ENCODE measurements at places on chromosomes 5 and 9.

- DNase-seq: no peak
Observed at GRCh38 chr9:37938121-37938891, 34.4 kb upstream of the SLC25A51 start.

DNA sequence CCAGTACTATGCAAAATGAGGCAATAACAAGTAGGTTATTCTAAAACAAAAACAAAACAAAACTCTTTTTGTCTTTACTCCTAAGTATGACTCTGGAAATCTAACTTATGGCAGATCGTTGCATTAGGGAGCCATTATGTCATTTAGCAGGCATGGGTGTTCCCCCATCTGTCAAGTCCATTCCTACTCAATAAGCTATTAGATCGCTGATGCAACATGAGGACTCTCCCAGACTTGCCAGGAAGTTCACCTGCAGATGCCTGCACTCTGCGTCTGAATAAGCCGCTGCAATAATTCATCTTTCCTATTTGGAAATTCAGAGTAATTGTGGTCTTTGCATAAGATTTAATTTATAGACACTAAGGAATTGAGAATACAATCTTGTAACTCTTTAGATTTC is 585.0 kb downstream of the KIF4B start:
- no peak for DNase-seq

GRCh38 chr5:72722792-72723452 is 93.5 kb upstream of the TNPO1 start:
- DNase-seq: no peak

DNA sequence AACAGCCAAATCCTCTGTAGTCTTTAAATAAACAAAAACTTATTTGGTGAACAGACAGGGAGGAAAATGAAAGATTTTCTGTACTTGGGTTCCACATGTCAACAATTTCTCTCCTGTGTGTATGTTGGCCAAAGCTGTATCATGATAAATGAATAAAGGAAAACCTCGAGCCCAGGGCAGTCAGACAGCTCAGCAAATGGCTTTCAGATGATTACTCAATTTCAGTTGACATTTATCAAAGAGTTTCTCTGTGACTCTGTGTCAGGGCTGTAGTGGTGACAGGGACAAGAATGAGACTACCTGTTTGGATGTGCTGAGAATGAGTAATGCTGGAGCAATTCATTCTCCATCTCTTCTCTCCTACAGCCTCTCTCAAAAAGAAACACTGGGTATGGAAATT is 45.7 kb upstream of the PTGS1 start:
- no peak for DNase-seq

DNA sequence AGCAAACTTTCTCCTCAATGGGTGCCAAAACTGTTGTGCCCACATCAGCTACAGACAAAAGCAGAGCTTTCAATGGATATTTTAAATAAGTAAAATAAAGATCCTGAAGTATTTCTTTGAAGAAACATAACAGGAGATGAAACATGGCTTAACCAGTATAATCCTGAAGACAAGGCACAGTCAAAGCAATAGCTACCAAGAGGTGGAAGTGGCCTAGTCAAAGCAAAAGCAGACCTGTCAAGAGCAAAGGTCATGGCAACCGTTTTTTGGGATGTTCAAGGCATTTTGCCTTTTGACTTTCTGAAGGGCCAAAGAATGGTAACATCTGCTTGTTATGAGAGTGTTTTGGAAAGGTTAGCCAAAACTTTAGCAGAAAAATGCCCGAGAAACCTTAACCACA is 77.9 kb downstream of the ANXA1 start:
- no peak for DNase-seq

DNA sequence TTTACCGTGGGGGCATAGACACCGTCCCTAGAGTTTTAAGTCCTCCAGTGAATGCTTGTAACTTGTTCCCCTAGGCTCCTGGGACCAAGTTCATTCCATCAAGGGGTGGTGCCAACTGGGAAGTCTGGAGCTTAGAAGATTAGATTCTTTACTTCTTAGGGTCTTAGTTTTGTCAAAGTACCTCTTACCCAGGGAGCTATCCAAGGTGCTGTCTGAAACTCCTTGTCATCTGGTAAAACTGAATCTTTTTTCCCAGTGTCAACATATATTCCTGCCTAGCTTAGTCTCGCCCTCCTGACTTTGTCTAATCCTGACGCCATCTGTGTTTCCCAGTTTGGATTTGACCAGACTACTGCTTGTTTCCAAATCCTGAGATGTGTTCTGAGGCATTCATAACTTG is 41.6 kb downstream of the MAMDC2 start:
- no peak for DNase-seq

- no peak for DNase-seq
Observed at GRCh38 chr9:93111371-93112115, 15.5 kb downstream of the CARD19 start.

DNA sequence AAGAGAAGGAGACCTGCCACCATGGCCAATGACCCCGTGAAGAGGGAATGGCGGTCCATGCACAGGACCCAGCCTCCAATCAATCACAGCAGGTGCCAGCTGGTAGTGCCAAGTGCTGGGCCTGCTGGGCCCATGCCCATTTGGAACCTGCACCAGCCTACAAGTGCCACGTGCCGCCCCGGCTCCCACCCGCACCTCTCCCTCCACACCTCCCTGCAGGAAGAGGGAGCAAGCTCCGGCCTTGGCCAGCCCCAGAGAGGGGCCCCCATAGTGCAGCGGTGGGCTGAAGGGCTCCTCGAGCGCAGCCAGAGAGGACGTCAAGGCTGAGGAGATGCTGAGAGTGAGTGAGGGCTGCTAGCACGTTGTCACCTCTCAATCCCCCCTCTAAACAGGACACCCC is 37.8 kb upstream of the NPR3 start:
- no peak for DNase-seq

- DNase-seq: no peak
Observed at GRCh38 chr9:114303977-114304376, 18.9 kb upstream of the ORM1 start.

DNA sequence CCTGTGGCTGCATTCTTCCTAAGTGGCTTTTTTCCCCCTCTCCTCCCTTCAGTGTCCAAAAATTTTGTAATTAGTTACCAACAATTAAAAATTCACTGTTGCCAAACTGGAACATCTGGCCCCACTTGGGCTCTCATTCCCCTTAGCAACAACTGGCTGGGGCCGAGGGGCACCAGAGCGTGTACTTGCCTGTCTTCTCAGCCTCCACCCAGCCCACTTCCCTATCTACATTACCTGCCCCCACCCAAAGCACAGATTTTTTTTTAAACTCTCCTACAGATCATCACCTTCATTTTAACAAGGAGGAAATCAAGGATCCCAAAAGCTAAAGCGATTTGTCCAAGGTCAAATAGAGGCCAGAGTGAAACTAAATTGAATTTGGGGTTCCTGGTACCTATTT is 278.8 kb downstream of the EBF1 start:
- DNase-seq: no peak

- no peak for DNase-seq
Observed at GRCh38 chr9:126225611-126226609, 100.7 kb upstream of the MVB12B start.

GRCh38 chr9:99255651-99256050 is 33.6 kb downstream of the SEC61B start:
- DNase-seq: no peak

- DNase-seq: no peak
Observed at GRCh38 chr5:134651531-134651930, 2.9 kb downstream of the SEC24A start.

GRCh38 chr9:21995666-21996398 is 1.2 kb downstream of the CDKN2B-AS1 start:
- DNase-seq: peak; percentile 31

- no peak for DNase-seq
Observed at GRCh38 chr9:82334286-82334685, 345.7 kb downstream of the SPATA31D1 start.

DNA sequence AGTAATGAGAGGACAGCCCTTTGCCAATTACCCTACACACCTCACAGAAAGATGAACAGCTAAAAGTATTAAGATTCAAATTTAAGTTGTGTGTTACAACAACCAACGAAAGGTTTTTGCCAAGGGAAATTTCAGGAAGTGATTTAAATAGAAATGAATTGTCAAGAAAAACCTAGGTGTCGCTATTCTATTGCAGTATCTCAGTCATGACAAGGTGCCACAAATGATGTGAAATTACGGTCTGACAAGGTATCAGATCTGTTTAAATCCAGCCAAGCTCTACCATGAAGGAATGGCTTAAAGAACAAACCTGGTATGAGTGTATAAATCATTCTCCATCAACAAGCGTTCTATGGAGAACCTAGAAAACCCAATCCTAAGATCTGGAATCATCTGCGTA is 189.7 kb downstream of the ATPSCKMT start:
- no peak for DNase-seq

GRCh38 chr5:17882760-17883488 is 248.7 kb downstream of the TAF11L14 start:
- DNase-seq: no peak

- DNase-seq: no peak
Observed at GRCh38 chr5:76701298-76701697, 14.6 kb upstream of the F2R start.

DNA sequence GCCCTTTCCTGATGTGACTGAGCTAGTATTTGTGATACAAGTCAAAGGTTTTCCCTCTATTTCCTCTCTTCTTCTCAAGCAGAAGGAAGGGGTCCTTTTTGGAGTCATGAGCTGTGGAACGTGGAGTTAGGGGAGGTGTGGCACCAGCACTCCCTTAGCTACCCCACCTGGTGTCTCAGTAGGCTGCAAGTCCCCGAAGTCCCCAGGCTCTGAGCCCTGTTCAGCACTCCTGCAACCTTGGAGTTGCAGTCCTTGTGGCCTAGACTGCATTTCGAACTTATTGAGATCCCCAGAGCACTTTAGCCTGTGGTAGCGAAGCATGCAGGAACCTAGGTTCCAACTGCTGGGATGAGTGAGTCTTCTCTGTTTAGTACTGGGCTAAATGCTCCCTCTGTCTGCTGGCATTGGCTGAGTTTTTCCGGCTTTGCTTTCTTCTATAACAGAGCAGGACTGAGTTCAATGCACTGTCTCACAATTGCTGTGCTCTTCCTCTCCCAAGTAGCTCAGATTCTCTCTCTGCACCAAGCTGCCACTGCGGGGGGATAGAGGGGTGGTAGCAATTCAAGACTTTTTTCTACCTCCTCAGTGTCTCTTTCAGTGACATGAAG is 600.7 kb upstream of the CDH9 start:
- DNase-seq: no peak

- no peak for DNase-seq
Observed at GRCh38 chr9:80223897-80224296, 652.1 kb downstream of the TLE4 start.

- DNase-seq: no peak
Observed at GRCh38 chr9:85630676-85631075, 111.1 kb downstream of the AGTPBP1 start.

GRCh38 chr5:61840361-61840760 is 465.6 kb upstream of the KIF2A start:
- no peak for DNase-seq

DNA sequence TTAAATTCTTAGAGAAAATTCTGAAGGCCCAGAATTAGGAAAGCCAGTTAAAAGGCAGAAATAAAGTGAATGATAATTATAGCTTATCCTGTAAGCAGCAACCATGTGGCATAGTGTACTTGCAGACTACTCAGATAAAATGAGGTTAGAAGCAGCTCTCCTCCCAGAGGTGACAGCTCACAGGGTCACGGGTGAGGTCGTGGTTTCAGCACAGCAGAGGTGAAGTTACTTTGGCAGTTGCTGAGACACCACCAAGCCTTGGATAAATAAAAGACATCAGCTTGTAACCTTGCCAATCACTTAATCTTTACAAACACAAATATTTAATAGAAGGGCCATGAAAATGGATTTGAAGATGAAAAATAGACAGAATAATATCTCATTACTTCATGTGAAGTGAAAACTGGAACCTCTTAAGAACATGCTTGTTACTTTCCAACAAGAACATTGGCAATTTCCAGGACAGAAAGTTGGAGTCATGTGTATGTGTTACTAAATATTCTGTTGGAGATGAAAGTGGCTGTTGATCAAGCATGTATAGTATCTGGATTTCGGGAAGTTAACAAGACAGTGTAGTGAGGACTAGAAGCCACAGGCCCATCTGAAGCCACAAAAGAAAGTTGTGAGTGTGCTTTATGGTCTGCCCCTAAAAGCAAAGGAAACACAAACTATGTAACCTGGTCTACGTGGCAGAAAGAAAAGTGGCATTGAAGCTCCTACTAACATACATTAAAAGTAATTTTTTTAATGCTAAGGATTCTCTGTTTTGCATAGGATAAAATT is 134.4 kb downstream of the ERCC6L2 start:
- no peak for DNase-seq

Measured in inflammatory macrophage treated with lipopolysaccharide for 1 hour (primary cell).